Ovary (tissue), 10 donors: ENCODE measurements at places on chromosomes 5 and 9.

DNA sequence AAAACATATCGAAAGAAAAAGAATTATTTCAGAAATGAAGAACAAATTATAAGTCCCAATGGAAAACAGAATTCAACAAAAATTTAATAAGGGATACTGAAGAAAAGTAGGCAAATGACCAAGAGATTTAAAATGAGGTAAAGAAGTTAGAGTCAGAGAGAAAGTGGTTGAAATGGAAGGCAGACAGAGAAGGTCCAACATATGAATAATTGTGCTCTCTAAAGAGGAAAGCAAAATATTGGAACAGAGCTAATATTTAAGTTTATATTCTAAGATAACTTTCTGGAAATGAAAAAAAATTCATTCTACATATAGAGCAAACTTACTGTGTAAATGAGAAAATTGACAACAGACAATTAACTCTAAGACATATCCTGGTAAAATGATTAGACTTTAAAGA lies 94.1 kb downstream of the PTCH1 start:
- no peak for DNase-seq

GRCh38 chr9:93205045-93205768 lies 21.3 kb downstream of the WNK2 start:
- peak; percentile 44 for DNase-seq

- DNase-seq: no peak
Observed at GRCh38 chr5:155087036-155087435, 73.5 kb downstream of the KIF4B start.

- no peak for DNase-seq
Observed at GRCh38 chr9:130336027-130336610, 70.6 kb downstream of the HMCN2 start.

GRCh38 chr9:132989014-132989310 lies 10.5 kb downstream of the GFI1B start:
- no peak for DNase-seq

- DNase-seq: no peak
Observed at GRCh38 chr5:41788941-41789368, 81.3 kb downstream of the OXCT1 start.

DNA sequence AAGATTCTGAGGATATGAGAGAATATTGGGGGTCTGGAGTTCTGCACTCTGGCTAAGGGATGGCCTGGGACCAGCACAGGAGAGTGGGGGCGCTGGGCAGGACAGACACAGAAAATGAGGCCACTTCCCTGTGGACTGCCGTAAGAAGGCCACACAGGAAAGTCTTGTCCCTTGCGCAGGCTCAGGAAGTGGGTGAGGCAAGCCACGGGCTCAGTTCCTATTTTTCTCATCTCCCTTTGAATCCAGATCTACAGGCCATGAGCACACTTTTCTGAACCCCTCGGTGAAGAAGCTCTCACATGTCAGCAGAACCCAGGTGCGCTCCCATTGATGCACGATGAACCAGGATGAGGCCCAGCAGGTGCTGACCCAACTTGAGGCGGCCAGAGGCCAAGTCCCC lies 207.4 kb downstream of the AGTPBP1 start:
- DNase-seq: no peak

- DNase-seq: no peak
Observed at GRCh38 chr9:31445357-31445756, 939.1 kb upstream of the ACO1 start.

GRCh38 chr9:126612326-126612812 lies 1.4 kb upstream of the LMX1B start:
- DNase-seq: no peak

DNA sequence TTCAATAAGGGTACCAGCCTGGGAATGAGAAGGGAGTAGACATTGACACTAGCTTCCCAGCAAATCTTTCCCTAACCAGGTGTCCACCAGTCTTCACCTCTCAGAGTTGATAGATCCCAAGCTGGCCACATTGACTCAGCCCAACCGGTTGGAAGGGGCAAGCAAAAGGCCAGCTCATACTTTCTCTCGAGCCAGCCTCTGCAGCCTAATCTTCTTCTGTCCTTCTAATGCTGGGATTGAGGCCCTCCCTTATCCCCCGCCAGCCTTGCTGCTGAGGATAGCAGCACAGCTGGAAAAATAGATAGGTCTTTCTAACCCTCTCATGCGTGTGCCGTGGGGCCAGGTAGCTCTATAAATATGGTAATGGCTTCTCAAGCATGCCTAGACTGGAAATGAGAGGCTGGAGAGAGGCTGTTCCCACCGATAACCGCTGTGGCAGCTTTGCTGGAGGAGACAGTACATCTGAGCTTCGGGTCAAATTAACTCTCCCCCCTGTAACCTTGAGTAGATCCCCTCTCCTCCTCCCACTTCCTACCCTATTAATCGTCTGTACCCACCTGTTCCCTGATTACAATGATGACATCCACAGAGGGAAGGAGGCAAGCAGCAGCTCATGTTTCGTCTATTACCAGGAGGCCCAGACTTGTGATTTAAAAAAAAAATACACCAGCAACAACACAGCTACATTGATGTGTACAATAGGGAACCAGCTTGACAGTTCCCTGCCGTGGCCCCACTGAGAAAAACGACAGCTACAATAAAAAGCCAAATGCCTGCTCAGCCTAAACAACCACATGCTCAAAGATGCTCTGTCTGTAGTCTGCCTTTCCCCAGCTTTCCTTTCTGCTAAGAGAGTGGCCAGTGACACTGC lies 219.9 kb upstream of the BRINP1 start:
- DNase-seq: no peak

DNA sequence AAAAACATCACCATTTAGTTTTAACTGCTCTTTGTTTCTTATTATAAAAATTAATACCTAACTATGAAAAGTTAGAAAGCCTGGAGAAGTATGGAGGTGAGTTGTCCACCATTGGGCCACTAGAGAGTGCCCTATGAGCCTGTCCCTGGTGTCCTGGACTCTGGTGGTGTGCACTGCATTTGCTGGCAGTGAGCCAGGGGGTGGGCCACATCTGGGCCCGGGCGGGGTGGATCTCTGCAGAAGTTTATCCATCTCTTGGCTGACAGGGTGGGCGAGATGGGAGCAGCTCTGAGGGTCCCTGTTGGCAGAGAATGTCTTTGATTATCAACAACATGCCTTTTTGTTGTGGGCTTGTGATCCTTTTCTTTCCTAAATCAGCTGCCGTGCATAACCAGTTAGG lies 8.2 kb downstream of the TENT4A start:
- peak; percentile 10 for DNase-seq

GRCh38 chr9:78235256-78235761 lies 566 bp upstream of the CEP78 start:
- DNase-seq: no peak

GRCh38 chr5:52693280-52693679 lies 94.4 kb upstream of the ITGA1 start:
- DNase-seq: peak; percentile 25

DNA sequence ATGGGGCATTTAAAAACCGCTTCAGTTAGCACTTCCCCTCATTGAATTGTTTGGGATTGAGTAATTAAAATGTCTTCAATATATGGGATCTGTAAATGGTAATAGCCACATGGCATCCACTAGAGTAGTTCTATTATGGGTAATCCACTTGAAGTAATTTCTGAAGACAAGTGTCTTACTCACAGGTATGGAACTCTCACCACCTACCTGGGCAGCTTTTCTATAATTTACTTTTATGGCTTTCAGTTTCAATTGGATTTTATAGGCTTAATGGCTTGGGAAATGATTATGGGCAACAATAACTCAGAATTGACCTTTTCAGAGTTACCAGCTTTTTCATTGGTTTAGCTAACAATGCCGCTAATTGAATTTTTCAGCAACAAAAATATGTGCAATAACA lies 597.9 kb downstream of the PTPRD start:
- DNase-seq: no peak

- DNase-seq: no peak
Observed at GRCh38 chr9:131500939-131501541, 1.7 kb upstream of the POMT1 start.

DNA sequence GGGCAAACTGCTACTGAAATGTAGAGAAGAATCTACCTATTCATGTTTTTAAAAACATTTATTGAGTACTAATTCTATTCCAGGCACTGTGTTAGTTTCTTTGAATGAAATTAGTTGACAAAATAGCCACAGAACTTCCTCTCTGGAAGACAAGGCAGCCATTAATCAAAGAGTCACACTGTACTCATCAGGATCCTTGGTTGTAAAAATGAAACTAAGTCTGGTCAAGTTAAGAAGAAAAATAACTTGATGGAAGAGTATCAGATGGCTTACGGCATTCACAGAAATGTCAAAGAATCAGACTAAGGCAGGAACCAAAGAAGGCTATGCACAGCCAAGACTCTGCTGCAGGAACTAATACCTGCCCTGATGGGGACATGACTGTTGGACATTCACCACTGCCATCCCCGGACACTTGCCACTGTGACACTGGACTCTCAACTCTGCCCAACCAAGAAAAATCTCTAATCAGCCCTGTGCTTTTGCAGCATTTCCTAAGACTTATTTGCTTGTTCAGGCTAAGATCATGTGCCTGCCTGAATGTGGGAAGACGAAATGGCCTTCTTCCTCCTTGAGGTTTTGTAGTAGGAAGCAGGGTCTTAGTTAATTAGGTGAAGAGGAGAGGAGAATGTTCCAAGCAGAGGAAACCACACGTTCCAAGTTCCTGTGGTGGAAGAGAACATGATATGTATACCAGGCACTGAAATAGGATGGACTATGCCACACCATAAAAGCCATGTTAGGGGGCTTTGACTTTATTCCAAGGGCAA lies 23.3 kb upstream of the NDUFB6 start:
- no peak for DNase-seq

DNA sequence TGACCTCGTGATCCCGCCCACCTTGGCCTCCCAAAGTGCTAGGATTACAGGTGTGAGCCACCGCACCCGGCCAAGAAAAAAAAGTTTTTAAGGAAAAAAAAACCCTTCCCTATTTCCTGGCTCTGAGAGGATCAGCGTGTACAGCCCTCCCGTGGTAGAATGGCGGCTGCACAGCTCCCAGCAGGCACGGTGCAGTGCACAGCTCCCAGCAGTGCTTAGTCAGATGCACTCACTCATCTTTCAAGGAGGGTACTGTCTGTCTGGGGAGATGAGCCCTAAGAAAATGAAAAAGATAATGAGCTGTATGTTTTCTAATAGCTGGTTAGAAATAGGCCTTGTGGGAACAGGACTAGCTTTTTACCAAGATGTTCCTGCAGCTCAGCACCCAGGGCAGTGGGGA lies 36.7 kb upstream of the SLC2A8 start:
- no peak for DNase-seq

- DNase-seq: no peak
Observed at GRCh38 chr5:61576556-61576955, 244.5 kb downstream of the ZSWIM6 start.
